Caudate nucleus (tissue), 63 donors: ENCODE measurements at places on chromosomes 12 and 14.

DNA sequence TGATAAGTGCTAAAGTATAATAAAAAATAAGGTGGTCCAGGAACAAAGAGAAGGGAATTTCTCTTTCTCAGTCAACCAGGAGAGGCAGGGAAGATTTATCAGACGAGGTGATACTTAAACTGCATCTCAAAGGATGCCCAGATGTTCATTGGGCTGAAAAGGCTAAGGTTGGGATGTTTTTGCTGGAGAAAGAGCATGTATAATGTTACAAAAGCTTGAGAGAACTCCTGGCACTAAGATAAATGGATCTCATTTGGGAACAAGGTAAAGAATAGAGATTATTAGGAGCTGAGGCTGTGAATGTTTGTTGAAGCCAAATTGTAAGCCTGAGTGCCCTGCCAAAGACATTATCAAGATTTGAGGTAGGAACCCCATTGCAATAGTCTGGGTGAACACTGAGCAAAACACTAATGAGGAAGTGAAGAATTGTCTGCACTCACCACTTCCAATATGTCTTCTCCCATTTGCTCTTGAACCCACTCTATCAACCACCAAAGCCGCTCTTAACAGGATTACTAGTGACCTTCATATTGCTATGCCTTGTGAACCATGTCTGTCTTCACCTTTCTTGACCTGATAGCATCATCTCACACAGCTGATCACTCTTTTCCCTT, 149.0 kb upstream of the ARID2 start:
- no peak for DNase-seq

GRCh38 chr12:87169010-87169409, 860.2 kb downstream of the C12orf50 start:
- no peak for DNase-seq

DNA sequence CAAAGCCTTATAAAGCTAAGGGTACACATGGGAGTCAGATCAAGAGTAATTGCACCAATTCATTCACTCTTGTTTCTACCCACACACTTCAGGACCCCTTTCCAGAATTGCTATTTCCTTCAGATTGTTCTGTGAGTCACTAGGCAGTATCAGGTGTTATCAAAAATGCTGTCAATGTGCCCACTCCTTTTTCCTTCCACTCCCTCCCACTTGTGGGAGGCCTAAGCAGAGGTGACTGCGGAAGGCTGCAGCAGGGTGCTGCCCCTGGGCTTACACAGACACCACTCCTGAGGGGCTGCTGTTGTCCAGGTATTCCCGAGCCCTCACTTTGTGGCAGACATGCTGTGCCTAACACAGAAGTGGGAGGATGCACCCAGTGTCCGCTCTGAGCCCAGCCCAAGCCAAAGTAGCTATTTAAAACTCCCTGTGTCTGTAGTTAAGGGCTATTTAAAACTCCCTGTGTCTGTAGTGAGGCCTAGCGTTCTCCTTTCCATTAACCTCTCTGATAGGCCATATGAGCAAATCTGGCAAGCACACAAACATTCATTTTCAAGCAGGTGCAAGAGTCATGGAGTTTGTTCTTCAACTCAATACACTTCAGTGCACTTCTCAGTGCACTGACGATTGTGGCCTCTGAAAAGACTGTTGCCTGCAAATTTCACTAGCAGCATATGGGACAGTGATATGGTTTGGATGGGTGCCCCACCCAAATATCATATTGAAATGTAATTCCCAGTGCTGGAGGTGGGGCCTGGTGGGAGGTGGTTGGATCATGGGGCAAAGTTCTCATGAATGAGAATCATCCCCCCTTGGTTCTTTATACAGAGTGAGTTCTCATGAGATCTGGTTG, 117.8 kb downstream of the PHLDA1 start:
- no peak for DNase-seq

- DNase-seq = no peak
Measured at GRCh38 chr14:75446447-75446846, 18.6 kb downstream of the JDP2 start.

DNA sequence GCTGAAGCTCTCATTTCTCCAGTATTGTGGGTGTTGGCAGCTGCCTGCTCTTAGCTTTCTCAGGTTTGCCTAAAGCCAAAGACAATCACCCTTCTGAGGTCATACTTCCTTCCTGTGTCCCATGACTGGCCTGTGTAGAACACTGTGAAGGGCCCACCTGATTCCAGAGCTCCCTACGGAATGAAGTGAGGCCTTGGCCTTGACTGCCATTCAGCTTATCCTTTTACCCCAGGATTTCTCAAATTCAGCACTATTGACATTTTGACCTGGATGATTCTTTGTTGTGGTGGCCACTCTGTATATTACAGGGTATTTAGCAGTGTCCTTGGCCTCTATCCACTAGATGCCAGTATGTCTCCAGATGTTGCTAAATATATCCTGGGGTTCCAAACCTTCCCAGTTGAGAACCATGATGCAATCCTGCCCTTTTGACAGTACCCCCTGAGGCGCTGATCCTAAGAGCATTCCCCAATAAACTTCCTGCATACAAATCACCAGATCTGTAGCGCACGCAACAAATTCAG, 112.3 kb upstream of the KRR1 start:
- no peak for DNase-seq

GRCh38 chr12:72289633-72290032, 17.5 kb downstream of the TRHDE start:
- no peak for DNase-seq

DNA sequence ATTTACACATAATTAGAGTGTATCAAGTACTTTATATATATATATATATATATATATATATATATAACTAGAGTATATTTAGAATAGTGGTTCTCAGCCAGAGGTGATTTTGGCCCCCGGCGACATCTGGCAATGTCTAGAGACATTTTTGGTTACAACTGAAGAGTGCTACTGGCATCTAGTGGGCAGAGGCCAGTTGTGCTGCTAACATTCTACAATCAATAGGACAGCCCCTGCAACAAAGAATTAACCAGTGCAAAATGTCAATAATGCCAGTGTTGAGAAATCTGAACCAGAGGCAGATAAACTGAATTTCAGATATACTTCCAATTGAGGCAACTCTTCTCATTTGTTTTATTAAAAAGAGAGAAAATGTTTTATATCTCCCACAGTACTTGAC, 8.9 kb downstream of the GTF2A1 start:
- peak; percentile 10 for DNase-seq

- DNase-seq = no peak
Measured at GRCh38 chr12:30979371-30980259, 53.1 kb downstream of the TSPAN11 start.

DNA sequence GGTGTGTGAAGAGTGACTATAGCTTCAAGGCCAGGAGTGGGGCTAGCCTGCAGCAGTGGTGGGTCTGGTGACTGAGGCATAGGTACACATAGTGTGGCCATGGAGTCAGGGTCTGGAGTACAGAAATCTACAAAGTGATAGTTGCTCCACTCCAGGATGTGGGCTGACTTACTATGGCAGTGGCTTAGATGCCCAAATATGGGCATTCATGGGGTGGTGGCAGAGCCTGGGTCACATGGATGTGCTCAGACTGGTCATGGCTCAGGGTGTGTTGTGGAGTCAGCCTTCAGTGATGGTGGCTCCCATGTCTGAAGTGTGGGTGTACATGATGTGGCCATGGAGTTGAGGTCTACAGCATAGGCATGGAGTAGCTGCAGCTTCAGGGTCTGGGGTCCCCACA, 27.3 kb downstream of the CLEC6A start:
- no peak for DNase-seq

GRCh38 chr12:27906658-27907473, 65.7 kb downstream of the PTHLH start:
- DNase-seq = no peak

DNA sequence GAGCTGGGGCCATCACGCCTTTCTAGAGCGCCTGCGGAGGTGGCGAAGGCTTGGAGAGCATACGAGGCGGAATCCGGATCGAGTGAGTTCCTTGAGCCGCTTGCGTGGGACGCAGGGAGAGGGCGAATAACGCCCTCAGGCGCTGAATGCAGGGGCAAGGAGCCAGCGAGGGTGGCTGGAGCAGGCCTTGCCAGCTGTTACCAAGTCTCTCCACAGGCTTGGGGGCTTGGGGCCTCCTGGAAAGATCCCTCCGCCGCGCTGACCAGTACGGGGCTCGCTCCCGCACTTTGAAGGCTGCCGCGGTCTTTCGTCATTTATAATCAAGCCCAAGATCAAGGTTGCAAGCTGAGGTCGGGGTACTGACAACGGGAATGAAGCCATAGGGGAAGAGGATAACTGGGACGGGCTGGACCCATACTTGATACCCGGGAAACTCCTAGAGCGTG, 1.2 kb downstream of the FLRT2 start:
- peak; percentile 68 for DNase-seq

- no peak for DNase-seq
Measured at GRCh38 chr12:11730299-11731041, 81.0 kb downstream of the ETV6 start.

DNA sequence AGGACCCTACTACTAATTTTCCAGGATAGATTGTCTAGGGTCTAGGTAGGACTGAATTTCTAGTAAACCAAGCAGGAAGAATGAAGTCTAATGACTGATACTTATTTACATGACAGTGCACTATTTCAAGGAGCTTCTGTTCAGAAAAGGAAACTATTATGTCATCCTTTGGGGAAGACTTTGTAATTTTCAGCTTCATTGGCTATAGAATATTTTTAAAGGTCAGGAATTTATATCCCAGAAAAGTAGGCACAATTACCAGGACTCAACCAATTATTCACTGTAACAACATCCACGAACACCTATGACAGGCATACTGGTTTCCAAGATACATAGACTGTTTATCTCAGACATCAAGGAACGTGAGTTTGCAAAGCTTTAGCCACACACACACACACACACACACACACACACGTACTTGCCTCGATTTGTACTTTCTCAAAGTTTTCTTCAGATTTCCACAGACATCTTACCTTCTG, 23.2 kb downstream of the OR6S1 start:
- no peak for DNase-seq

- no peak for DNase-seq
Measured at GRCh38 chr12:78530100-78530765, 334.3 kb upstream of the SYT1 start.

- no peak for DNase-seq
Measured at GRCh38 chr12:12720052-12720451, 2.9 kb downstream of the CDKN1B start.

DNA sequence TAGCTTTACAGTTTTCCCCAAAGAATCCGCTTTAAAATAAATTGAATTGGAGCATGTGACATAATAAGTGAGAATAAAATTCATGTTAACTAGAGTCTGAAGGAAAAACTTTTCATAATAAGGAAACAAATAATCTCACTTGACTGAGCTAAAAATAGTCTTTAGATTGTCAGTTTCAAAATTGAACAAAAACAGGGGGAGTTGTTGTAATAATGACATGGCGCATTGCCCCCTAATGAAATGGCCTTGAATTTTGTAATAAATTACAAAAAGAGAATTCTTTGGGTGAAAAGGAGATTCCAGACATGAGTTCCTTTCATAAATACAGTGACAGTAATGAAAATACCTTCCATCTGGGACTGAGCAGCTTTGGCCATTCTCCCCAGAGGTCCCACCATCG, 178.6 kb downstream of the EFCAB11 start:
- DNase-seq = no peak

GRCh38 chr12:79936670-79937069, 1.8 kb upstream of the PPP1R12A start:
- no peak for DNase-seq

DNA sequence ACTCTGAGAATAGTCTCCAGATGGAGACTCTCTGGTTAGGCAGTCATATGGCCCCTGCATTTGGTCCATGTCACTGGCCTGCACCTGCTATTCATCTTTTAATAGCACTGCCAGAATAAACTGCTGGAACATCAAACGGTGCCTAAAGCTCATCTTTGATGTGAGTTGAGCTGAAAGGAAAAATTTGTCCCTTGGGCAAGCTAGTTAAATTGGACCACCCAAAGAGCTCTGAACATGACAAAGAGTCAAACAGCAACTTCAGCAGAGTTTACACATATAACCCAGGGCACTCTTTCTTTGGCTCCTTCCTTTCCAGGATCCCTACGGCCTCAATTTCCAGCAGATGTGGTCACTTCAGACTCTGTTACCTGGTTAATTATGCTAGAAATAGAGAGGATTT, 269.9 kb downstream of the RPL10L start:
- DNase-seq = no peak

GRCh38 chr12:5817246-5817645, 127.8 kb downstream of the ANO2 start:
- DNase-seq = no peak

- no peak for DNase-seq
Measured at GRCh38 chr14:55845963-55846825, 266.2 kb downstream of the KTN1 start.

DNA sequence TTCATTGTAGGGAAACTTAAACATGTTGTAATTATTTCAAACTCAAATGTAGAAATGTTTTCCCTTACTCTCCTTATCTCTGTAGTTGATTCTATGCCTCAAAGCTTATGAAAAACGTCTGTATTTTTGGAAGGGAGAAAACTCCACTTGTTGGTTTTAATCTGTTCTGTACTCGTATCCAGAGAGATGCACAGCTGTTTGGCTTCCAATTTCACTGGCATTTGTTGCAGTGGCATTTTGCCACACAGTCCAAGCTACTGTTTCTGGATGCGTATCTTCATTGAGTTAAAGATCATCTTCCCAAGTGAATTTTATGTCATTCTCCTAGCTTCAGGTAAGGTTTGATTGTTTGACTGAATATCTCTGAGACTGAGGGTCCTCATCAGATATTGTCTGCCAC, 481.4 kb downstream of the TRHDE start:
- DNase-seq = no peak

DNA sequence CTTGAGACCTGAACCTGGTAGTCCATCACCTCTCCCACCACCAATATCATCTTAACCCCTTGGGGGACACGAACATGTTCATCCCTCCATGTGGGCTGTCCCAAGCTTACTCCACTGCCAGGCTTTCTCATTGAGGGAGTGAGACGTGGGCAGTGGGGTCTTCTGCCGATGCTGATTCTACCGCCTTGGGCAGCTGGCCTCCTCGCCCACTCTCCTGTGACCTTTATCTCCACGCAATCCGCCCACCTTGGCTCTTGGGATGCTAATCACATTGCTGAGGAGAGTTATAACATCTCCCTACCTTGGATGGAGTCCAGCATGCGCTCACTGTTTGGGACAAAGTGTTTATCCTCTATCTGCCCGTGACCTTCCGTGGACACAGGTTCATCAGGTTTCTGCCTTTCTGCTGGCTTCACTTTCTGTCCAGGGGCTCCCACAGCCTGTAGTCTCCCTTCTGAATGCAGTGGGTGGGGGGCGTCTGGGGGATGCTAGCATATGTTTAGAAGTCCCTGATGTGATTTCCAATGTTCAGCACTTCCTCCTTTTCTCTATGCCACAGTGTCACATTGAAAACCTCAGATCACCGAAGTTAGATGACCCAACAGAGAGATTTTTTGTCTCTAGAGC, 53.2 kb upstream of the ESRRB start:
- DNase-seq = no peak

- no peak for DNase-seq
Measured at GRCh38 chr12:55760663-55761062, 17.7 kb downstream of the GDF11 start.

DNA sequence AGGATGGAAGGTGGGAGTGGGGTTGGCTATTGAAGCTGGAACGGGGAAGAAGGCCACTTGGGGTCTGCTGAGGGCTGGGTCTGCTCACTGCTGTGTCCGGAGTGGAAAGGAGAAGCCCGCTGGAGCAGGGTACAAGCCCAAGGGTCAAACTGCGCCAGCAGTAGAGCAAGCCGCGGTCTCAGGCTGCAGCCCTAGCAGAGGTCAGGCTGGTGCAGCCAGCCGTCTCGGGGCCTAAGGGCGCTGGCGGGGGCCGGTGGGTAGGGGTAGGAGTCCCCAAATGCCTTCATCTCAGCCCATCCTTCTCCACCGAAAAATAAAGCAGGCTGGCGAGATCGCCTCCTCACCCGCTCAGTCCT, 718 bp upstream of the JDP2 start:
- no peak for DNase-seq
